ENCODE measurements at places on chromosomes 5 and 9.

DNA sequence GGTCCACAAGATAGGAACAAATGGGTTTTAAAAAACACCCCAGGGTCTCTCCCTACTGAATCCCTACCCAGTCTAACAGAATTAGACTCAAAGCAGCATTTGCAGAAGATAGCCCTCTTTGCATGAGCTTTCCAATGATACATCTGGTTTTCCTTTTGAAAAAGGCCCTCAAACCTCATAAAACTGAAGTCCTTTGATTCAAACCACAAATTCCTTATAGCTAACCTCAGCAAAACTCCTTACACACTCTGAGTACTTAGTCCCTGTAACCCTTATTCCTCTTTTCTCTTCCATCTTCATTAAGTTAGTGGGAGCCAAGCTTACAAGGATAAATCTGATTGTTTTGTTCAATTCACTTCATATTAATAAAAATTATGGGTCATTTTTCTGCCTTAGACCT, 90.5 kb upstream of the TNC start:
- DNase-seq, result no peak

- DNase-seq, result no peak
These were observed 11.9 kb downstream of the SMIM23 start for GRCh38 chr5:171797543-171797942.

GRCh38 chr9:31103836-31104235, 1280.6 kb upstream of the ACO1 start:
- no peak for DNase-seq

DNA sequence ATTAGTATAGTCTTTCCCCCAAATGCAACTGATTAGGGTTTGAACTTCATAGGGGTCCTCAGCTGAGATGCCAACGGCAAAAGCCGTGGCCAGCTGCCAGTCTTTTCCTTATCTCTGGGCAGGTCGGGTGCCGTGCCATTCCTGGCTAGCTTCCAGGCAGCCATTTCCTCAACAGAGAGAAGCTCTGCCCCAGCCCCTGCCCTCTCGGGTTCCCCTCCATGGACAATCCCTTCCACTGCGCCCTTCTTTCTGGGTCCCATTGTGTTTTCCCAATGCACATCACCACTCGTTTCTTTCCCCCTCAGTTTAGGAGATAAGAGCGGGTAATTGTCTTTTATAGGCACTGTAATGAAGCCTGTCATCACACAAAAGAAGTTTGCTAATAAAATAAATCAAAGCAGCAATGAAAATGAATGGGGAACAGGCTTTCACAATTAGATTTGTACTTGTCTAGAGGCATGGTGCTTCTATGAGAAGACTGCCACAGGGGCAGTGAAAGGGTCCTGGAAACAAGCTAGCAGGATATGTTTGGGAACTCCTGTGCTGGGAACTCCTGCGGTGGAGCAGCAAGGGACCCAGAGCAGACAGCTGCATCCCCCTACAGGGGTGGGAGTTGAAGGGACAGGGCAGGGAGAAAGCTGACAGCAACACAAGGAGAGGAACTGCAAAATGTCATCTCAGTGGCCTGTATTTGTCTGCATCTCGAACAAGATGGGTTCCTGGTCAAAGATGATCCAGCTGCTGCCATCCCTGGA, 48.0 kb upstream of the SAP30L start:
- DNase-seq, result no peak

DNA sequence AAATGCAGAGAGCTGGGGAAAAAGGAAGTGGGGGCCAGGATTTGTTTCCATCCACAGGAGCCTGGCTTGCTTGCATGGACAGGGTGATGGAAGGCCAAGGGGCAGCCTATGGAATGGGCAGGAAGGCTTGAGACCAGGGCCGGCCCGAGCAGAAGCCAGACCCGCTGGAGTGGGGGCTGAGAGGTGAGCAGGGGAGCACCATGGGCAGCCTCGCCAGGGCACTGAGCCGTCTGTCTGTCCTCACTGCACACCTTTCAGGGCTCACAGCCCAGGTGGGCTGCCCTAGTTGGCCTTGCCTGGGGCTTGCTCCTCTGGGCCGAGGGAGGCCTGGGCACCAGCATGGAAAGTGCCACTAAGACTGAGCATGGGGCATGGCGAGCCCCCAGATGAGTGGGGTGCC, 58.6 kb upstream of the CNOT6 start:
- DNase-seq, result no peak

DNA sequence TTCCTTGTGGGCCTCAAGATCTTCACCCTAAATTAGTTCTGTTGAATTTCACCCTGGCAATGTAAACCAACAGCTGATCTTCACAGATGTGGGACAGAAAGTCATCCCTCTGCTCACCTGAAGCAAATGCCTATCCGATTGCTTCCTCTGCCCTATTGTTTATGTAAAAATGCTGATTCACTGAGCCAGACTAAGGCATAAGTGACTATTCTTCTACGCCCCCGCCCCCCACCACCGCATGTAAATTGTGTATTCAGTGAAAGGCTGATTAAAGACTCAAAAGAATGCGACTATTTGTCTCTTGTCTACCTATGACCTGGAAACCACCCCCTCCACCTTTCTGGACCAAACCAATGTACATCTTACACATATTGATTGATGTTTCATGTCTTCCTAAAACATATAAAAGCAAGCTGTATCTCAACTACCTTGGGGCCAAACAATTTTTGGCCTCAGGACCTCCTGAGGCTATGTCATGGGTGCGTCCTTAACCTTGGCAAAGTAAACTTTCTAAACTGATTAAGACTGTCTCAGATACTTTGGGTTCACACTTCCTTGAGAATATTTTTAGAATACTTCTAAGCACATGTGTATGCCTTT, 129.7 kb upstream of the BOD1 start:
- no peak for DNase-seq
